ENCODE measurements at places on chromosomes 16 and 17.

- DNase-seq = peak; percentile 26
Observed at GRCh38 chr17:62995377-62995885, 29.4 kb downstream of the TANC2 start.

DNA sequence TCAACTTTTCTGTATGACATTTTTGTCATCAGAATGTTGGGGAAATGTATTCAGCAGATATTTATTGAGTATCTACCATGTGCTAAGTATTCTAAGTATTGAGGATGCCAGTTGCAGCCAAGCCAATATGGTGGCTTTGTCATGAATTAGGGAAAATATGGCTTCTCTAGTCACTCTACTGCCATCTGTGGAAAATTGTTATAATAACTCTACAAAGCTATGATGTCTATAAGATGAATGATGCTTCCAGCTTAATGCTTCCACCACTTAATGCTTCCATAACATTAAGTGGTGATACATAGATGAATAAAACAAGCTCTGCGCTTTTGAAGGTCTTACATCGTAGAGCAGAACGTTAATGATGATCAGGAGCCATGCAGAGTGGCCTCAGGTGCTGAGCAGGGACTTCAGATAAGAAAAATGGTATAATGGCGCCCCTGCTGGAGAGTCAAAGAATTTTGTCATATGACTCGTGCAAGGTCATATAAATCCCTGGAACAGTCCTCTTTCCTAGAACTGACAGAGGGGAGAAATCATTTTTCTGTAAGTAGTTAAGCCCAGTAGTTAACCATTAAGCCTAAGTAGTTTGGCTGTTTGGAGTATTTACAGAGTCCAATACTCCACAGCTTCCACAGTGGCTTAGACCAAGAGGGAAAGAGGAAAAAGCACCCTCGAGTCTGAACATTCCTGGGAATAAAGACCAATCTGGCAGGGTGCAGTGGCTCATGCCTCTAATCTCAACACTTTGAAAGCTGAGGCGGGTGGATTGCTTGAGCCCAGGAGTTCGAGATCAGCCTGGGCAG, 2.7 kb upstream of the TMIGD1 start:
- DNase-seq = peak; percentile 77

DNA sequence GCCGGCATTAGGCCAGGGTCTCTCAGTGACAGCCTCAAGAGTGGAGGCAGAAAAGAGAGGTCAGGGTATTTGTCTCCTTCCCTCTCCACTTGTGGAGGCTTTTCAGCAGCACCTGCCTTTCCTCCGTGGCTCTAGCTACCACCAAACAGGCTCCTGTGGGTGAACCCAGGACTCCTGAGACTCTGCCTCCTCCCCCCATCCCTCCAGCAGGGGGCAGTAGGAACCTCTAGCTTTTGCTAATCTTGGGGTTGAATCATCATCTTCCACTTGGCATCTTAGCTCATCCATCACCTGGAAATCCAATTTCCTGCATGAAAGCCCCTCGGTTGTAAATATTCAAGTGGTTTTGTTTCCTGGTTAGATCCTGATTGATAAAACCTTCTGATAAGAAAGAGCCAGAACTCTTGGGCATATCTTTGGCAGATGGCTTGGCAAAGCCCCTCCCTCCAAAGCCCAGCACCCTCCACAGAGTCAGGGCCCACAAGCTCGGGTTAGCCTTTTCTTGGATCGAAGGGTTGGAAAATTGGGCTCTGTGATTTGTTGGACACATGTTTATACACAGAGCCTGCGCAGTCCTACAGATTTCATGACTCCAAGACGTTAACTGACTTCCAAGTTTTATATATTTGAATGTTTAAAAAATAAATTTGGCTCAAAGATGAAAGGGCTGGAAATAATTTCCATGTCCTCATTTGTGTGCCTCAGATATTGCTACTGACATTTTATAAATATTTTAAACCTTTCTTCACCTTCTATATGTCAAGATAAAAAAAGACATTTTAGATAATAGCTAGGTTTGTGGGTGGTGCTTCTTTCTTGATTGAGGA, 322.1 kb downstream of the MAP2K4 start:
- peak; percentile 31 for DNase-seq

DNA sequence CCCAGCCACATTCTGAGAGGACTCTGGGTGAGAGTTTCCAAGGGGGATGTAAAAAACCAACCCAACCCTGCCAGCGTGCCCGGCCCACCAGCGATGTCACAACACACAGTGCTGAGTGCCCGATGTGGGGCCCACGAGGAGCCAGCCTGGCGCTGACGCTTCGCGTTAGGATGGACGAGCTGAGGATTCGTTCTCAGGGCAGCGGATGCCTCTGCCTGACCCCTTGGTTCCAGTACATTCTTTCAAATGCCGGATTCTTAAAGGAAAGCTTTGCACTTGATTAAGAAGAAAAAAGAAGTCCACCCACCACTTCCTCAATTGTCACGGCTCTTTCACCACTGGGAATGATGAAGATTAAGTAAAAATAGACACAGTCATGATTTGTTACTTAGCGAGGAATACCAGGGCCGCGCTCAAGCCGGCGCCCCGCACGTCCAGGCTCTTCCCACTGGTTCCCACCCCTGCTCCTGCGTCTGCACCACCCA, 79.4 kb downstream of the IRF8 start:
- DNase-seq = no peak

DNA sequence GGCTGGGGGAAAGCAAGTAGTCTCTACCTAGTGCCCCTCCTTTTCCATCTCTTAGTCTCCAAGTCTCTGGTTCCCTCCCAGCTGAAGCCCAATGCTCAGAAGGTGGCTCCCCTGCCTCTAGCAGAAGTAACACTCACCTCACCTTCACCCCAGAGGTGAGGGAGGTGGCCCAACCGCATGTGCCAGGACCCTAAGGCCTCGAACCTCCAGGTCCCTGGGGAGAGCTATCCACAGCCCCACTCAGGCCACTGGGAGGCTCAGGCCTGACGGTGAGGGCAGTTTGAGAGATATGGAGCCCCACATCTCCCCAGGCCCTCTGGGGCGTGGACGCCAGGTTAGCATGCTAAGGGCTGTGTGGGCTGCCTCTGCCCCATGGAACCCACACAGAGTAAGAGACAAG, 5.8 kb downstream of the CBLN1 start:
- DNase-seq = no peak

- no peak for DNase-seq
Observed at GRCh38 chr17:66716236-66717026, 118.5 kb upstream of the CACNG5 start.

DNA sequence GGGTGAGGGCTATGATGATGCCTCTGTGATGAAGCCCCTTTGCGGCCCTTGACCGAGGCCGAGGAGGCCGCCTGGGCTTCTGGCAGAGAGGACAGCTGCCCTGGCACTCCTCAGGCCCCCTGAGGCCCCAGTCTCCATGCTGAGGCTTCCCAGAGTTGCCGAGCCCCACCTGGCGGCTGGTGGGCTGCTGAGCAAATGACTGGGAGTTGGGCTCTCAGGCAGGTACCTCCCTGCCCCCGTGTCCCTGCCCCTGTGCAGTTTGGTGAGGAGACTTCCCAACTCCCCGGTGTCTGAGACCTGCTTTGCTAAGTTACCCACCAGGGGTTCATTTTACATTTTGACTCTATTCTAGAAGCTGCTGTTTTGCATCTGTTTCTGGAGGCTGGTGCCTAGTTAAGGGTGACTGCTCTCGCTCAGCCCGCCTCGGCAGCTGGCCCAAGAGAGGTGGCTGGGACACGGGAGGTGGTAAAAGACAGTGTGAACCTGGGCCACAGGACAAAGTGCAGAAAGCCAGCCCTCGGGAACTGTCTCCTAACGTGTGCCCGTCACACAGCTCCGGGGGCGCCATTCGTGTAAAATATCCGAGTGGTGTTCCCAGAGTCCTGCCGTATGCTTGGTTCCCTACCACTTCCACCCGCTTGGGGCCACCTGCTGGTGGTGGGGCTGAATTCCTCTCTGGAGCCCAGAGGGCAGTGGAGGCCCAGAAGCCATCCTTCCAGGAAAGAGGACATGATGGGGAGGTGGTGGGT, 134.5 kb downstream of the RAB11FIP4 start:
- no peak for DNase-seq

DNA sequence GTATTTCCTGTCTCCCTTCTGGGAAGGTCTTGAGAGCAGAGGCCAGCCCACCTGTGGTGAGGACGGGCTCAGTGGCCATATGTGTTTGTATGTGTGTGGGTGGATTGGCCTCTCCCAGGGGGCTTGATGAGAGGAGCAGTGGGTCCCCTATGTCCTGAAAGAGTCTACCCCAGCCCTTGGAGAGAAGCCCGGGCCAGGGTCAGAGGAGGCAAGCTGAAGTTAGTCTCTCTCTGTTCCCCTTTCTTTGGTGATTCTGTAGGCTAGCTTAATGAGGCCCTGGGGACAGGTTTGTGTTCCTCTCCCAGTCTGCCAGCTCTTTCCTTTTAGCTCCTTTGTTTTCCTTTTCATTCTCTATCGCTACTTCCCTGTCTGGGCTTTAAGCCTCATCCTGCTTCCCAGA, 23.8 kb upstream of the NFATC3 start:
- DNase-seq = no peak

GRCh38 chr16:73572135-73572828, 524.4 kb upstream of the ZFHX3 start:
- DNase-seq = peak; percentile 1

GRCh38 chr17:73163043-73163442, 1.8 kb upstream of the SSTR2 start:
- no peak for DNase-seq

DNA sequence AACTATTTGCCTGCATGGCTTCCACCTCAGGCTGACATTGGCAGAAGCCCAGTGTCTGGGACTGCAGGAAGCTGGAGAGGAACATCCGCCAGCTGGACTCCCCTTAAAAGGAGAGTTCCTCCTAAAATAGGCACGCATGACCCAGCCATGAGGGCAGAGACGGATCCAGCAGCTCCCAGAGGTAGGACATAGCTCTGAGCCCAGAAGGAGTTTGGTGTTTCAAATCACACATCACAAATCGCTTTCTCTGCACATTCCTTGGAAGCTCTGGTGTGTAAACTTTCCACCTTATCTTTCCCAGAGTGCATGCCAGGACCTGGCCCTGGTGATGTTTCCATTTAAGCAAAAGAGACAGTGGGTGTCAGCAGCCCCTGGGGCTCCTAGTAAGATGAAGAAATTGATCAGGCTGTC, 231.1 kb upstream of the CDH5 start:
- no peak for DNase-seq

GRCh38 chr17:10439816-10440215, 18.1 kb upstream of the MYH8 start:
- no peak for DNase-seq

GRCh38 chr16:53822936-53823529, 119.1 kb downstream of the FTO start:
- DNase-seq = peak; percentile 17

GRCh38 chr16:90046971-90047713, 27.9 kb upstream of the DBNDD1 start:
- no peak for DNase-seq

- DNase-seq = no peak
Observed at GRCh38 chr17:10657148-10657547, at the start of gene MYH3. TSS of gene MYH3 (minus strand) at chr17:10657309. CDS start at chr17:10655064, 2,245 bp downstream.

GRCh38 chr16:68227850-68228553, 7.9 kb downstream of the ESRP2 start:
- no peak for DNase-seq

DNA sequence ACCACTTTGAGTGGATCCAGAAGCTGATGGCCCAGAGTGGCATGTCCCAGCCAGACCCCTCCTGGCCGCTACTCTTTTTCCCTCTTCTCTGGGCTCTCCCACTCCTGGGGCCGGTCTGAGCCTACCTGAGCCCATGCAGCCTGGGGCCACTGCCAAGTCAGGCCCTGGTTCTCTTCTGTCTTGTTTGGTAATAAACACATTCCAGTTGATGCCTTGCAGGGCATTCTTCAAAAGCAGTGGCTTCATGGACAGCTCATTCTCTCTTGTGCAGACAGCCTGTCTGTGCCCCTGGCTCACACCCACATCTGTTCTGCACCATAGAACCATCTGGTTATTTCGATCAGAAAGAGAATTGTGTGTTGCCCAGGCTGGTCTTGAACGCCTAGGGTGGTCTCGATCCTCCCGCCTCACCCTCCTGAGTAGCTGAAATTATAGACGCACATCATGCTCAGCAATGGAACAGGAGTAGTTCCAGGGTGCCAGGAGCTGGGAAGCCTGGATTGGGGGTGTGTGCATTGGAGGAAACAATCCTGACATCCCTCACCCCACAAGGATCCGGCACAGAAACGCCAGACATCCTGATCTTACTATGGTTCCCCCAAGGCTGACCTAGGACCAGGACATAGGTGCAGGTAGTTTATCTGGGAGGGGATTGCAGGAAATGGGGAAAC, 4.6 kb downstream of the PRSS21 start:
- no peak for DNase-seq

- no peak for DNase-seq
Observed at GRCh38 chr16:1779741-1780676, 2.4 kb downstream of the SPSB3 start.

- no peak for DNase-seq
Observed at GRCh38 chr17:6994666-6995256, 1.1 kb upstream of the ALOX12 start.

- no peak for DNase-seq
Observed at GRCh38 chr17:58446086-58446485, 28.8 kb upstream of the RNF43 start.

DNA sequence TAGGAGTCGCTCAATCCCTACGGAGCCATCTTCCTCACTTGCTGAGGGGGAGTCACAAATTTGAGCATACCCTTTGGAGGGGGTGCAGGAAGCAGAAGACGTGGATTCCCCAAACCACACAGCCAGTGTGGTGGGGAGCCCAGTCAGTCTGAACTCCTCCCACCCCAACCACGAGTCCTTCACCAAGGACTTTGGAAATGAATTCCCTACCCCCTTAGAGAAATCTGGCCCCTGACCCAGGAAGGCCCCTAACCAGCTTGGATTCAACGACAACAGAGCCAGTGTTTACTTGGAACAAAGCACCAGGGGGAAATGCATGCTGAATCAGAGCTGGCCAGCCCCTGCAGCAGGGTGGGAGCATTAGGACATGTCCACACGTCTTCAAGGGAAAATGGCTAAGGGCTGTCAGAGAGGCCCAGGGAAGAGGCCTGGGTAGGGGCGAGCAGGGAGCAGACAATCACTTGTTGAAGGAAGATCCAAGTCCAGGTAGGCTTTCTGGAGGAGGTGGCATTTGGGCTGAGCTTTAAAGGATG, 5.5 kb upstream of the TMEM92 start:
- DNase-seq = no peak

- DNase-seq = no peak
Observed at GRCh38 chr17:12507026-12507595, 158.6 kb upstream of the MYOCD start.

GRCh38 chr16:14111713-14112538, 40.8 kb downstream of the MRTFB start:
- DNase-seq = no peak

DNA sequence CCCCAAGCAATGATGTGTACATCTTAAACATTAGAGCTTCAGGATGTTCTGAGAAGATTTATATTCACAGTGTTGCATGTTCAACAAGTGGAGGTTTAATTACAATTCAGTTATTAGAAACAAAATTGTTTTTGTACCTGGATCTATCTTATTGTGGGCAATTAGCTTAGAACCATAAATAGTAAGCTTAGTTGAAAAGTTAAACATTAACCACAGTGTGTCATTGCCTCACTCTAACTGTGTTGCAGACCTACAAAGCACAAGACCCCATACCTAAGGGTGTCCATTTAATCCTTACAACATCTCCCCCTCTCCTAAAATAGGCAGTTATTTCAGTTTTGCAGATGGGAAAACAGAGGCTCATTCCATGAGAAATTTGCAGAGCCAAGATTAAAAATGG, 632.0 kb upstream of the SOX9 start:
- DNase-seq = no peak

Measured in stimulated activated CD4-positive, alpha-beta T cell treated with anti-CD3 and anti-CD28 coated beads, Interleukin-15, amount 100 ng/mL, for 24 hours (primary cell).